Activated T-cell treated with anti-CD3 and anti-CD28 coated beads, Interleukin-2, amount 50 U/mL, for 4 hours (primary cell): ENCODE measurements at places on chromosomes 16 and 17. TPM values are rescaled to one million over a fixed set of nuclear protein-coding genes. Genes with fewer than 3 reads are reported as not detected.

Gene TMED6
- total RNA-seq = 1.5 TPM

Gene VPS4A
- total RNA-seq = 45.8 TPM

Gene NPIPB9
- total RNA-seq = 0.66 TPM

Gene PPL
- 0.08 TPM for total RNA-seq

Gene TERB1
- total RNA-seq = not detected

Gene ENDOV
- 12.4 TPM for total RNA-seq

Gene RNU2-1
- 1,905 TPM for total RNA-seq

Gene RTN4RL1
- 1.0 TPM for total RNA-seq

Gene KRT33A
- not detected for total RNA-seq

Gene EMP2
- total RNA-seq = 0.16 TPM

Gene NOTUM
- 0.41 TPM for total RNA-seq

Gene CACNG1
- not detected for total RNA-seq

Gene KRT26
- not detected for total RNA-seq

Gene NPIPA3
- 1.5 TPM for total RNA-seq

Gene RABEP1
- 80.8 TPM for total RNA-seq

Gene LGALS9
- total RNA-seq = 16.4 TPM

Gene ZFP1
- total RNA-seq = 13.4 TPM

Gene IRX6
- total RNA-seq = not detected

Gene ALDH3A1
- total RNA-seq = not detected

Gene DNAAF8
- 0.25 TPM for total RNA-seq

Gene GNAO1
- total RNA-seq = 2.1 TPM

Gene KRT23
- total RNA-seq = not detected

Gene MMP28
- not detected for total RNA-seq

Gene ARL5C
- not detected for total RNA-seq

Gene RNF43
- 0.73 TPM for total RNA-seq
